ENCODE measurements at places on chromosomes 5 and 9. TPM values are rescaled to one million over a fixed set of nuclear protein-coding genes. Genes with fewer than 3 reads are reported as not detected.

The PCDHB9 gene
- total RNA-seq = 0.30 TPM

The GLRA1 gene
- total RNA-seq = not detected

The RAI14 gene
- 131 TPM for total RNA-seq

The GADD45G gene
- total RNA-seq = 0.08 TPM

The MAMDC4 gene
- 0.59 TPM for total RNA-seq

The PCDHGB2 gene
- total RNA-seq = 1.6 TPM

The INSL6 gene
- not detected for total RNA-seq

The TTC1 gene
- total RNA-seq = 38.6 TPM

The PAEP gene
- not detected for total RNA-seq

The DMRT3 gene
- total RNA-seq = not detected

The UBLCP1 gene
- 2.6 TPM for total RNA-seq

The SEC24A gene
- 12.3 TPM for total RNA-seq

The PCA3 gene
- total RNA-seq = not detected

The SEMA6A gene
- 0.08 TPM for total RNA-seq

The FAXDC2 gene
- 2.0 TPM for total RNA-seq

The TXNDC8 gene
- not detected for total RNA-seq

The CEL gene
- total RNA-seq = 0.15 TPM

The PCDHGA1 gene
- 0.75 TPM for total RNA-seq

The POC5 gene
- total RNA-seq = 5.8 TPM

The LHX6 gene
- not detected for total RNA-seq

The SLC4A9 gene
- not detected for total RNA-seq

The GALNT12 gene
- 2.2 TPM for total RNA-seq

The PSD2 gene
- total RNA-seq = under 0.01 TPM

The CDC26 gene
- total RNA-seq = 41.2 TPM

The ZNF454 gene
- total RNA-seq = 2.8 TPM

The RNF38 gene
- 7.3 TPM for total RNA-seq

The TRIM41 gene
- 26.0 TPM for total RNA-seq

The C9orf50 gene
- total RNA-seq = not detected

The ADCY2 gene
- under 0.01 TPM for total RNA-seq

The NOXA1 gene
- 0.38 TPM for total RNA-seq

All from smooth muscle cell of the coronary artery (primary cell).